NCI-H1436 (cell line): ENCODE measurements at places on chromosomes 1 and 21.

GRCh38 chr1:25559031-25559430 is 15.6 kb downstream of the LDLRAP1 start:
- DNase-seq: no peak

DNA sequence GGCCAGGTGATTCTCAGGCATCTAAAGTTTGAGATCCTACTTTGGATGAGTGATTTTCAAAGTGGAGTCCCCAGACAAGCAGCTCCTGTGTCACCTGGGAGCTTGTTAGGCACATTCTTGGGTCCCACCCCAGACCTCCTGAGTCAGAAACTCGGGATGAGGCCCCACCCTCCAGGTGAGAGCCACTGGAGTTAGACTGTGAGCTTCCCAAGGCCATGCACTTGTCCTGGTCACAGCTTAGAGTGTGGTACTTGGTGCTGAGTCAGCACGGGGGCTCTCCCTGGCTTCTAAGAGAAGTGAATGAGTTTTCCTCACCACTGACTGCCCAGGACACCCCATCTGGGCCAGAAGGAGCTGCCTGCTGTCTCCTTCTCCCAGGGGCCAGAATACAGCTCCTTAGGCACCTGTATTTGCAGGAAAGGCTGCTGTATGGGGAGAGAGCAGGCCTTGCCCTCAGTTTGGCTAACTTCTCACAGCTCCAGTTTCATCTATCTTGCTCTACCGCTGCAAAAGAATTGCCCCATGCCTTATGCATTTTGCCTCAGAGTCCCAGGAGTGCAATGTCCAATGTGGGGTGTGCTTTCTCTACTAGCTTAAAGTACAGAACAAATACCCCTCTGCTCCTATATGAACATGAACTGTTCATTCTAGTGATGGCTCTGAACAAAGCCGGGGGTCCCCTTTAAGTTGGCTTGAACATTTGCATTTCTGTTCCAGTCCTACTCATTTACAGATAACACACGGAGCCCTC is 98.1 kb downstream of the PSMG1 start:
- DNase-seq: no peak

DNA sequence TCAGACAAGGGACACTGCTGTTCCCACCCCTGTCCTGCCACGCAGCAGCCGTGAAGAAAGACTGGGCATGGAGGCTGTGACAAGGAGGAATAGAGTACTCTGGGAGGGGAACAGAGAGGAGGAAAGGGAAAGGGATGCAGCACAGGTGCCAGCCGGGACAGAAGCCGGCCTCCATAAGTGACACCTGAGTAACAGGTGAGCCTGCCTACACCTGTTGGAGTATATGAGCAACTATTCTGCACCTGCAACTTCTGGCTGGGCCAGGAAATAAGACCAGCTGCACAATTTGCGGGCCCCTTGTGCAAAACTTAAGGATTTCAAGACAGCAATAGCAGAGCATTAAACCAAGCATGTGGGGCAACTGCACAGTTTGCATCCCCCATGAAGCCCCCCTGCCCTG is 72.5 kb upstream of the GOLT1A start:
- DNase-seq: no peak

DNA sequence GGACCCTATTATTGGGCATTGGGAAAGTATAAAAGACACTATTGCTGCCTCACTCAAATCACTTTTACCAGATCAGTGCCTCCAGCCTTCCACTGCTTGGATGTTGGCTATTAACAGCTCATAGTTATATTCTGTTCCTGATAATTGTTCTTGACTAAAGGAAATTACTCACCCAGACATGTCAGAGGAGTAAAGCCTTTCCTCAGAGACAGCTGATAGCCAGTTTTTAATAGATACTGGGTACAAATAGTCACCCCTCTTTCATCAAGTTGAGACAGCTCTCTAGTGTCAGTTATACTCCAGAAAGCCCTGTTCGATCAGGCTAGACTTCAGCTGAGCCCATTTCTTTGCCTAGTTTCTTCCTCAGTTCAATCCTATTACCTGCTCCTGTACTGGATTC is 876.1 kb upstream of the B3GALT2 start:
- DNase-seq: no peak

- DNase-seq: peak; percentile 54
Measured at GRCh38 chr1:153346077-153346723, 2.4 kb downstream of the PGLYRP4 start.

GRCh38 chr1:210293171-210293607 is 35.5 kb upstream of the HHAT start:
- no peak for DNase-seq

DNA sequence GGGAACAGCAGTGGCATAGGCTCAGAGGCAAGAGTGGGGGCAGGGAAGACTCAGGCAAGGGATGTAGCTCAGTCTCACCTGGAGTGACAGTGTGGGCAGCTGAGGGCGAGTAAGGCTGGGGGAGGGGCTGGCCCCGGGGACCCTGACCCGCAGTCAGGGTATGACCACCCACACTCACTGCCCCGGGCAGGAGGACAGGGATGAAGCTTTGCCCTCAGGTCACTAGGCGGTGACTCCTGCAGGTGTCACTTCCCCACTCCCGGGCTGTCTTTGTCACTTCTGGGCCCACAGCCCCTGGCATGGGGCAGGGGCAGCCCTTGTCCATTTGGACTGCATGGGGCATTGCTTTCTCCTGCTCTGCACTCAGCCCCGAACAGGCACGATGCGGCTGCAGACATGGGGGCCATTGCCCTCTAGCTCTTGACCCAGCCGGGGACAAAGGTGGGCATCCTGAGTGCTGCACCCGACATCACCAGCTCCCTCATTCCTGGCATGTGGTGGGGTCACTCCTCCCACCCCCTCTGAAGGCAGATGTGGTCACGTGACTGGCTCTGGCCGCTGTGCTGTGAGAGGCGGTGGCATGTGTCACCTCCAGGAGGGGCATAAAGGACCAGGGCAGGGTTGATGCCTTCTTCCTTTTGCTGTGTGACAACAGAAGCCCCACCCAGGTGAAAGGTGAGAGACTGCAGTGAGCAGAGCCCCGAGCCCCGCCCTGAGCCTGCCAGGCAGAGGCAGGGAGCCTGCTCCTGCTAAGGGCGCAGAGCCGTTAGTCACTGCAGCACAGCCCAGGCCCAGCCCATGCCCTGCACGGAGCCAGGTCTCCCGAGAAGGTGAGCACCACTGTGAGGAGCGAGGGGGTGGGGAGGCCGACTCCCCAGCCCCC is 66.0 kb downstream of the MATN1 start:
- DNase-seq: no peak

- DNase-seq: no peak
Measured at GRCh38 chr1:235954306-235955283, 87.9 kb upstream of the LYST start.
